ENCODE measurements at places on chromosomes 7 and 10. TPM values are rescaled to one million over a fixed set of nuclear protein-coding genes. Genes with fewer than 3 reads are reported as not detected.

GRCh38 chr10:95352684-95353083 lies 61.9 kb upstream of the PDLIM1 start:
- peaks cover 3% of the 10 kb centered on the region for H3K27me3 ChIP-seq
- H3K36me3 ChIP-seq = no peaks in the 10 kb centered on the region
- no peak overlapping the region for H3K27ac ChIP-seq
- DNase-seq = no peak
- H3K4me1 ChIP-seq = no peaks in the 10 kb centered on the region

GRCh38 chr10:17375936-17376584 lies 78.3 kb downstream of the ST8SIA6 start:
- H3K27ac ChIP-seq = no peak overlapping the region
- H3K4me1 ChIP-seq = no peaks in the 10 kb centered on the region
- peaks cover 17% of the 10 kb centered on the region for H3K27me3 ChIP-seq
- H3K4me3 ChIP-seq = no peak overlapping the region
- no peak for DNase-seq

The CRPPA gene
- 2.8 TPM for total RNA-seq

The SPDYE6 gene
- not detected for total RNA-seq

The NRCAM gene
- total RNA-seq = 0.38 TPM

- no peak overlapping the region for H3K27ac ChIP-seq
- no peaks in the 10 kb centered on the region for H3K4me1 ChIP-seq
- no peak for DNase-seq
- H3K4me3 ChIP-seq = no peak overlapping the region
- H3K36me3 ChIP-seq = peaks cover 9% of the 10 kb centered on the region
- H3K27me3 ChIP-seq = peaks cover 2% of the 10 kb centered on the region
These were observed 211.6 kb downstream of the SFMBT2 start for GRCh38 chr10:7199152-7199760.

DNA sequence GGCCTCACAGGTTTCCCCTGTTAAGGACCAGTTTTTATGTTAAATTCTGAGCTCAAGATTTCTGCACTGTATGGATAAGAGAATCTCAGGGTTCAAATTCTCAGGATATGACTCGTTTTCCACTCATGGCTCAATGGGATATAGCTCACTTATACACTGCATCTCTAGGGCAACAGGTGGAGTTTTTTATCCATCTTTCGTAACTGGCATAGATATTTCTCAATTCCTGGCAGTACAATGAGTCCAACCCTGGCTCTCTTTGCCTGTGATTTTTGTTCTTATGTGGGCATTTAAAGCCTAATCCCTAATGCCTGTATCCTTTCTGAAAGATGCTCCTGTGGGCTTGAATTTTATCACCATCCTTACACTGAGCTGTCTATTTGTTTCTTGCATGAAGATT lies 7.6 kb downstream of the CCDC172 start:
- H3K36me3 ChIP-seq = no peaks in the 10 kb centered on the region
- H3K27ac ChIP-seq = no peak overlapping the region
- no peaks in the 10 kb centered on the region for H3K27me3 ChIP-seq
- no peak for DNase-seq
- no peaks in the 10 kb centered on the region for H3K4me1 ChIP-seq
- H3K4me3 ChIP-seq = no peak overlapping the region

DNA sequence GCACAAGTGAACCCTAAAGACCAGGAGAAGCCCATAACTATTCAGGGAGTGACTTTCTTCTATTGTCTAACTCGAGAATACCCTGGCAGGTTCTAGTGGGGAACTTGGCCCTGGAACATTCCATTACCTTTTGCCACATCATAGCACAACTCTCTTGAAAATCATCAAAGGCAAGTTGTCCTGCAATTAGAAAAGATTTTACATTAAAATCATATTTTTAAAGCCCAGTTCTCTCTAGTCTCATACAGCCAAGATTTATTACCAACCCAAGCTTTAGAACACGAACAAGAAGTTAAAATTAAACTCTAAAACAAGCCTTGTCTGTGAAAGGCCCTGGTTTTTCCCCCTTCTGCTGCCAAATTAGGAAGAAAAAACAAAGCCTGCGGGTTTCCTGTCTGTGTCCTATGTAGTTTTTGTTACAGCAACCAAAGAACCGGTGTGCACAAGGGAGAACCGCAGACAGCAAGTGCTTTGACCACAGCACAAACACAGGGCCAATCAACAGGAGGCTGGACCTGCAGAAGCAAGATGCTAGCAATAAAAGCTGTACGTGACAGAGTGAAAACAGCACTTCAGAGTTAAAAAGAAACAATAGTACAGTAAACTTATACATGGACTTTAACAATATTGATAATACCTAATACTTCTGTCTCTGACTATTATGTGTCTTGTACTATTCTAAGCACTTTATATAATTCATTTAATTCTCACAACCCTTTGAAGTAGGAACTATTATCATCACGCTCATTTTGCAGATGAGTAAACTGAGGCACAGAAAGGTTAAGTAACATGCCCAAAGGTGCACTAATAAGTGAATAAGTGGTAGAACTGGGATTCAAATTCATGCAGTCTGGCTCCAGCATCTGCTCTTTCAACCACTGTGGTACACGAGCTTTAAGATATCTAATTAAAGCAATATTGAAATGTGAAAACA lies 65.8 kb downstream of the STK17A start:
- H3K36me3 ChIP-seq = peaks cover 33% of the 10 kb centered on the region
- H3K27ac ChIP-seq = peak overlapping the region; percentile 97
- peaks cover 92% of the 10 kb centered on the region for H3K4me1 ChIP-seq
- peaks cover 5% of the 10 kb centered on the region for H3K27me3 ChIP-seq
- DNase-seq = peak; percentile 83

DNA sequence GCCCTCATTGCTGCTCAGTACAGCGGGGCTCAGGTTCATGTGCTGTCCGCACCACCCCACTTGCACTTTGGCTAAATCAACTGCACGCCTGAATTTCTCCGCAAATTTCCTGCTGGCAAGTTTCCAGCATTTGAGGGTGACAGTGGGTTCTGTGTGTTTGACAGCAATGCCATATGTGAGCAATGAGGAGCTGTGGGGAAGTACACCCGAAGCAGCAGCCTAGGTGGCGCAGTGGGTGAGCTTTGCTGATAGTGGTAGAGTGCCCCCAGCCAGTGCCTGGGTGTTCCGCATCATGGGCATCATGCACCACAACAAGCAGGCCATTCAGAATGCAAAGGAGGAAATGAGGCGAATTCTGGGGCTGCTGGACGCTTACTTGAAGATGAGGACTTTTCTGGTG lies 103.9 kb upstream of the POT1 start:
- no peaks in the 10 kb centered on the region for H3K4me1 ChIP-seq
- DNase-seq = no peak
- peaks cover 1% of the 10 kb centered on the region for H3K27me3 ChIP-seq
- no peak overlapping the region for H3K4me3 ChIP-seq
- no peaks in the 10 kb centered on the region for H3K36me3 ChIP-seq

The ZP3 gene
- total RNA-seq = 22.4 TPM

The SDK1 gene
- not detected for total RNA-seq

DNA sequence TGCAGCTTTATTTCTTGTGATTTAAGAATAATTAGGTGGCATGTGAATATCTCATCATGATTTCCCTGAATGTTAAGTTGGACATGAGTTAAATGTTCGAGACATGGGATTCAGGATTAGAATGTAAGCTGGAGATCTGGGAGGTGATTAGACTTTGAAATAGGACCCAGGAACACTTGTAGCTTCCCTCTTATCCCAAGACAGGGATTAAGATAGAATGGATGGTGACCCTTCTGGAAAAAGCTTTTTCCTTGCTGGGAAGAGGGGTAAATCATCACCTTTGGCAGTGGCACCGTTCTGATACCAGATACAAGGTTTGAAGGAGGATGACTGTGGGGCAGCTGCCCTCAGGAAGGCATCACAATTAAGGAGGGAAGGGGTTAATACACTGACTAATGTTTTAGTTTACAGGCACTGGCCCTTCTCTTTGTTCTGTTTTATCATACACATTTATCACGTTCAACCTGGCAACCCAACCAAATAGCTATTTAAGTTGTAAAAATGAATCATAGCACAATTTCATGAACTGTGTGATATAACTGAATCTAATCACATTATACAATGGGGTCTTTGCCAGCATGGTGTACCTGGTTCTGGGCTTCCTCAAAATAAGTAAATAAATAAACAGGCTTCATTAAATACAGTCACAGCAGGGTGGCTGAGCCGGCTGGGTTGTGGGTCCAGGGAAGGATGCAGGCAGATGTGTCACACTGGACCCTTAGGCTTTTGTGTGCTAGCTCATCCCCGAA lies 212.7 kb downstream of the LRMDA start:
- no peak overlapping the region for H3K27ac ChIP-seq
- H3K27me3 ChIP-seq = peaks cover 16% of the 10 kb centered on the region
- H3K4me1 ChIP-seq = no peaks in the 10 kb centered on the region
- no peak for DNase-seq

The TMEM178B gene
- total RNA-seq = 7.2 TPM
